ENCODE measurements at places on chromosomes 3 and 15.
A peak's percentile ranks its signal among the peaks of the same experiment; 100 is the strongest.

- no peak for DNase-seq
These were observed 3.6 kb upstream of the MKRN3 start for GRCh38 chr15:23561914-23562313.

GRCh38 chr15:63593705-63594671, 3.2 kb upstream of the FBXL22 start:
- DNase-seq = no peak

DNA sequence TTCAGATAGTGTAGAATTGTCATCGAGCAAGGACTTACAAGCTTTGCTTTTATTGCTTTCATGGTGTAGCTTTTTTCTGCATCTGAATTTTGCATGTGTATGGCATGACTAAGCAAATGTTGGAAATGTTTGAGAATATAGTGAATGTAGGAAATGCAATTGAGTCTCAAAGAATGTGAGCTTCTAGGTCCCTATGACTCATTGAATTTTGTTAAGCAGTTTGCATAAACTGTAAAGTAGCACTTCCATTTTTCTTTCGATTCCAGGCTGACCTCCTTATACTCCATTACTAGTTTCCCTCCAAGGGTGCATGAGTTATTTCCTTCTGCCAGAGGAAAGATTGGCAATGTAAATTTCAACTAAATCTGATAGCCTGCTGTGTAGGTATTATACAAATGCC, 619.2 kb downstream of the DIPK2A start:
- no peak for DNase-seq

GRCh38 chr3:125192190-125193035, 20.1 kb downstream of the SLC12A8 start:
- peak; percentile 7 for DNase-seq

DNA sequence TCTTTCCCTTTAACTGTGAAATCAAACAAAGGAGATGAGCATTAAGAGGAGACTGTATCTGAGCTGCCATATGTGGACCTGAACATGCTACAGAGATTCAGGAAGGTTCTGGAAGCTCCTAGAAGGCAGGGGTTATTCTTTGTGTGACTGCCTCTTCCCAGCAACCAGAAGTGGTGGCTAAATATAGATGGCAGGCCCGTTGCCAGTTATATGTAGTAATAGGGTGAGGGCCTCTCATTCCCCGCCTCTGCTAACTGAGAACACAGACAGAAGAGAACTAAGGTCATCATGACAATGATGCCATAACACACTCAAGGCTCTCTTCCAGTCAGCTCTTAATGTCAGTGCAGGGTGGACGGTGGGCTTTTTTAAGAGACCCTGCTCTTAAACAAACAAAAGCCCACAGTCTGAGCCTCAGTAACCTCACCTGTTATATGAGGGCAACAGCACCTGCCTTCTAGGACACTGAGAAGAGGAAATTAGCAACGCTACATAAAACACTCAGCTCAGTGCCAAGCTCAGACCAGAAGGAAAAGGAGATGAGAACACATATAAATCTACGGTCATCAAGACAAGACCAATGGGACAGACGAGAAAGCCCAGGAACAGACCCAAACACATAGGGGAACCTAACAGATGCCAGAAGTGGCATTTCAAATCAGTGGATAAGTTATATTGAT, 22.3 kb downstream of the CFAP92 start:
- no peak for DNase-seq

- no peak for DNase-seq
These were observed 13.0 kb downstream of the TGM5 start for GRCh38 chr15:43253431-43254403.

DNA sequence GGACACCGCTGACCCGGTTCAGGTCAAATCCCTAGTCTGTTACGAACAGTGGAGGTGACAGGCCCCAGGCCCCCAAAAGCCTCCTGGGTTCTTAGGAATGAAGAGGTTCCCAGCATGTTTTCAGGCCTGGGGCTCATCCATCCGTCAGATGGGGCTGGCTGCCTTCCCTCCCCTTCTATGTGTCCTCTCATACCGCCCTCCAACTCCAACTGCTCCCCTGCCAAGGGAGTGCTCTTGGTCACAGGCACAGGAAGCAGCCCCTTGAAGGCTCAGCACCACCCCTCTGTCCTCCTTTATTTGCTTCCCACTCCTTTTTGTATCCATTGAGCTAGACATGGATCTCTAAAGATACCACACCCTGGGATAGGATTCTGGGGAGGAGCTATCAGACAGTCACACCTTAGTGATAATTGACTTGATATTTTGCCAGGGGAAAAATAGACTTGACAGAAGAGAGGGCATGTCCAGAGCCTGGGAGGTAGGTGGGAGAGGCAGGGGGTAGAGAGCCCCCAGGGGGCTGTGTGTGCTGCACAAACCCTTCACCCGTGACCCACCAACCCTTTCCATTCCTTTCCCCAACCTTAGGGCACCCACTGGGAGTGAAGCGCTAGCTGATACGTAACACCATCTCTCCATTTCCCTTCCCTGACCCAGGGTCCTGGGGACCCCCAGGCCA, 10.7 kb upstream of the CSPG4 start:
- DNase-seq = no peak

GRCh38 chr3:137469263-137469662, 294.9 kb upstream of the SOX14 start:
- no peak for DNase-seq

- DNase-seq = no peak
These were observed 60.3 kb downstream of the TM4SF4 start for GRCh38 chr3:149534671-149535332.

- peak; percentile 20 for DNase-seq
These were observed 26.1 kb downstream of the GRK7 start for GRCh38 chr3:141789281-141789680.

DNA sequence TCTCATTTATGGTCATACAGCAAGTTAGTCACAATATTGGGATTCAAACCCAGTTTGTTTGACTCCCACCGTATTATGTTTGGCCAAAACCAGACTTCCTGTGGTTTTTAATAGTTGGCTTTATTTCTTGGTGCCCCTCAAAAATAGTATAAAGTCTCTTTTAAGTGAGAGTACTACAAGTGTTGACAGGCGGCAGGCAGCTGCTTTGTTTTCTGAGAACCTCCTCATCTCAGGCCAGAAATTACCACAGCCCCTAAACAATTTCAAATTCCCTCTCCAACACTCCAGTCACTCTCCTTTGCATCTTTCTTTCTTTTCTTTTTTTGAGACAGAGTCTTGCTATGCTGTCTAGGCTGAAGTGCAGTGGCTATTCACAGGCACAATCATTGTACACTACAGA, 121.5 kb downstream of the POLR2M start:
- DNase-seq = no peak

DNA sequence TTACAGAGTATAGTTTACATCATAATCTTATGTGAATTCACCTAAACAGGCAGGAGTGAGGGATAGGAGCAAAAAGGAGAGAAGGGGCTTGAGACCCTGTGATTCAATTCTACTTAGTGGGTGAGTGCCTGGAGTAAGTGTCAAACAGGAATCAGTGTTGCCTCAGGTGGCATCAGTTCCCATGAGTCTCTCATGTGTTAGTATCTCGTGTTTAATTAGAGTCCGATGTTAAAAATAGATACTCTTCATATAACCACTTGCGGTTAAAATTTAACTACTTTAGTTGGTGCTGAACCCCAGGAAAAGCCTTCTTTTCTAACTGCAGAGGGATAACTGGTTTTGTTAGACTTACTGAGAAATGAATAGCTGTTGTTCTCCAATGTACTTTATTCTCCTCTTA, 251.5 kb downstream of the SUCLG2 start:
- no peak for DNase-seq

GRCh38 chr15:82543160-82543559, 2.9 kb upstream of the RPS17 start:
- peak; percentile 62 for DNase-seq

DNA sequence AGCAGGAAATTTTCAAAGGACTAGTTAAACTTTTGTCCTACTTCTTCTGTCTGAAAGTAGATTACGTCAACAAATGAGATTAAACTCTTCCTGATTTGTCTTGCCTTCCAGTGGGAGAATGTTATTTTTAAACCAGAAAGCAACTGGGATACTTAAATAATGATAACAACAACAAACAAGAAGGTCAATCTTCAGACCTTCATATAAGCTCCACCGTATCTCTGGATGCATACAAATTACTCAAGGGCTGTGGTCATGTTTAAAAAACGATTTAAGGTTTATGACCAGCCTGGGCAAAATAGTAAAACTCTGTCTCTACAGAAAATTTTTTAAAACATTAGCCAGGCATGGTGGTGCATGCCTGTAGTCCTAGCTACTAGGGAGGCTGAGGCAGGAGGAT, 145.3 kb upstream of the NPHP3 start:
- no peak for DNase-seq

DNA sequence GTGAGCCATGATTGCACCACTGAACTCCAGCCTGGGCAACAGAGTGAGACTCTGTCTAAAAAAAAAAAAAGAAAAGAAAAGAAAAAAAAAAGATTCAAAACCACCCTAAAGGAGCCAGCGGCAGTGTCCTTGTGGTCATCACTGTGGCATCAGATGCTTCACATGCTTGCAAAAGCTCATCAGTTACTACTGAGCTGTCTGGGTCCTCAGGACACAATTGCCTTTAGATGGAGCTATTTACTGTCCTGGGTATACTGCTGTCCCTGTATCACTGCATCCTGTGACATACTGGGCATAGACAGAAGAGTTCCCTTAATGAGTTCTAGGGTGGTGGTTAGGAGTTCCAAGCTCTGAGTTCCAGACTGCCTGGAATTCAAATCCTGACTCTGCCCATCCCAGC, 85.8 kb downstream of the LINGO1 start:
- no peak for DNase-seq

- peak; percentile 36 for DNase-seq
These were observed at the start of gene NUP210 for GRCh38 chr3:13420045-13420830. Gene NUP210, minus strand, starts transcription at chr3:13420322. Its CDS starts 96 bp downstream, at chr3:13420226.

GRCh38 chr3:111797171-111797615, 61.9 kb upstream of the PHLDB2 start:
- DNase-seq = no peak

DNA sequence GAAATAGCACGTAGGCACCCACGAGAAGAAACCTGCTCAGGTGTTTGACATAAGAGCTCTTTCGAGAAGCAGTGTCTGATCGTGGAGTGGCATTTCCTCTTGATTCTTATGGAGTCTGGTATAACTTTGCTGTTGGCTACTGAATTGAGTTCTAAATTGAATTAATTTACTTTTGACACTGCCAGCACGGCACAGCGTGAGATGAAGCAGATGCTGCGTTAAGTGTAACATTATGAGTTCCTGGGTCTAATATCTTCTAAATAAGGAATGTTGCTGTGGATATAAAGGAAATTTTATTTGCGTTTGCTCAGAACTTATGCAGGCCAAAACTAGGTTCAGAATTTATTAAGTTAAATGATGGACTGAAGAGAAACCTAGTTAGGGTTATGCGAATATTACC, 919.9 kb downstream of the TUSC7 start:
- no peak for DNase-seq

GRCh38 chr3:19641408-19641807, 292.6 kb downstream of the EFHB start:
- DNase-seq = no peak

GRCh38 chr3:184275961-184276910, at the start of gene ECE2:
Gene ECE2, plus strand, starts transcription at chr3:184276022. Its CDS starts 132 bp downstream, at chr3:184276154.
- no peak for DNase-seq

GRCh38 chr3:17749705-17750293, 7.4 kb upstream of the TBC1D5 start:
- DNase-seq = no peak

DNA sequence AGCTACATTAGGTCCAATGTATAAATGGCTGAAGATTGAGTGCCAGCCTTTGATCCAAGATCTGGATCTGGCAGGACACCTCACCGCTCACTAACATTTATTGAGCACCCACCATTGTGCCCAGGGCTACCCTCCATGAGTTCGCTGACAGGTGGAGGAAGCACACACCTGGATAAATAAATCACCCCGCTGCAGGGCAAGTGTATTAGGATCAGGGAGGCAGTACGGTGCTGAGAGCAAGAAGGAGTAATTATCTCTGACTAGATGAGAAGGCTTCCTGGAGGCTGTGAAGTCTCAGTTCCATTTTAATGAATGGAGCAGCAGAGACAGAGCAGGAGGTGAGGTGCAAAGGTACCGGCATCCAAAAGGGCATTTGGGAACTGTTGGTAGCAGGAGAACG, 104.1 kb downstream of the LIPC start:
- DNase-seq = no peak

GRCh38 chr3:31981206-31982181, at the start of the genes OSBPL10 and ZNF860:
Gene OSBPL10, minus strand, starts transcription at chr3:31981262. Its CDS starts 83 bp downstream, at chr3:31981179.
Gene ZNF860, plus strand, starts transcription at chr3:31981750. Its CDS starts 7,330 bp downstream, at chr3:31989080.
- peak; percentile 71 for DNase-seq

DNA sequence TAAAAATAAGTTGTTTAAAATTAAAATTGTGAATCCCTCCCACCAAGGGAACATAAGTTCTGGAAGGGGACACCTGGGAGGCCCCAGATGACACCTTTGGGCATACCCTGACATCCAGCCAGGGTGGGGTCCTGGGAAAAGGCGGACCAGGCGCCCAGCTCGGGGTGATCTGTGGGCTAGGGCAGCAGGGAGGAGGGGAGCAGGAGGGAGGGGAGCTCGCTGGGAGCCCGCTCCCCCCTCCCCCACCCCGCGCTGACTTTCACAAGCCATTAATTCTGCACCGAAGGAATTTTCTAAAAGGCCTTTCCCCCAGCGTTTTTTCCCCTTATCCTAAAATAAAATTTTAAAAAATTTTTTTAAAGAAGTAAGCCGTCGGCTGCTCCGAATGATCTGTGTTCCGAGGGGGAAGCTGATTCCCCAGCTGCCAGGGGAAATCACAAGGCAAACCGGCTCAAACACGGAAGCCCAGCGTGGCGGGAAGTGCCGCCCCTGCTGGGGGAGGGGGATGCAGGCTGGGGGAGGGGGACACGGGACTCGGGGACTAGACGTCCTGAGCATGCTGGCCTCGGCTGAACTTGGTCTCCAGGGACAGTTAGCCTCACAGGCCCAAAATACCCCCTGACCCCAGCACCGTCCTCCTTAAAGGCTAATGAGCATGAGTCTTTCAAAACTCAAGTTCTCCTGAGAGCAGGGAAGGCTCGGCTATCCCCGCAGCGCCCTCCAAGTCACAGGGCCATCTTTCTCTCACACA, 13.9 kb downstream of the PLXND1 start:
- peak; percentile 61 for DNase-seq

DNA sequence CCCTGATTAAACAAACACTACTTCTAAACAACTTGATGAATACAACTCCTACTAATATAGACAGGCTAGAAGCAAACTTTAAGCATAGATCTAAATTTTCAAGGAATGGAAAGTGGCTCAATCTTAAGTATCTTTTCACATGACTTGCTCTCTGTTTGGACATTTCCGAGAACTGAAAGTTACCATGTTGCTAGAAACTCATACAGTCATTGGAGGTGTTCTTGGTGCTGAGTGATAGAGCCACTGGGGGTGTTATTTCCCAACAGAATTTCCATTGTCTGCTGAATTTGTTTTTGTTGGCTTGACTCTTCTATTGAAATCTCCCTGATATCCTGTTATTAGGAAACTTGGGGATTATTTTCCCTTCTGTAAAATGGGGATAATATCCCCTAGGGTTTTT, 264.5 kb upstream of the RASGRP1 start:
- no peak for DNase-seq

Data from KBM-7 (cell line).